Thymus (tissue), 14 donors: ENCODE measurements at places on chromosomes 5 and 9.

DNA sequence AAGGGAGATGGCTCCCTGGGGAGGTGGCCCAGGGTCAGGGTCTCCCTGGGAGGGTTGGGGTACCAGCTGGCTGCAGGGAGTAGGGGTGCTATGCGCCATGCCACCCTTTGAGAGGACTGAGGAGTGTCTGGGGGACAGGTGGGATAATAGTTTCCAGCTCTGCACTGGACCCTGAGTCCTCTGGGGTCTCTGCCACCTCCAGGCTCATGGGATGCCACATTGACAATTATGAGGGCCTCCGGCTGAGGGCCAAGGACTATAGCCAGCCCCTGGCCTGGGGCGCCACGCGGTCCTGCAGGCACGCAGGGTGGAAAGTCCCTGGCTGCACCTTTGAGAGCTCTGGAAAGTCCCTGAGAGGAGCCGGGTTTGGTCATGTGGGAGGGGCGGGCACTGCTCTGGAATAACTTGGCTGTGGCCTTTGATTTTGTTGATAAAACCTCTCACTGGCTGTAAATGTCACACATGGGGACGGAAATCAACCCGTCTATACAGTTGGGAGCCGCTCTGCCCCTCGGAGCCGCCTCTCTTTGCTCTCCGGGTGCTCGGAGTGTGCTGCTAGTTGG is 16.0 kb downstream of the TRAF2 start:
- no peak for DNase-seq

GRCh38 chr9:27468462-27469110 is 55.5 kb upstream of the IFNK start:
- DNase-seq: no peak

- no peak for DNase-seq
Observed at GRCh38 chr9:127683723-127684122, 23.1 kb upstream of the CFAP157 start.

GRCh38 chr9:115495052-115495635 is 377.2 kb upstream of the TNC start:
- no peak for DNase-seq

GRCh38 chr5:148469501-148469935 is 85.8 kb downstream of the FBXO38 start:
- no peak for DNase-seq

- no peak for DNase-seq
Observed at GRCh38 chr9:4170231-4170630, 129.6 kb downstream of the GLIS3 start.

DNA sequence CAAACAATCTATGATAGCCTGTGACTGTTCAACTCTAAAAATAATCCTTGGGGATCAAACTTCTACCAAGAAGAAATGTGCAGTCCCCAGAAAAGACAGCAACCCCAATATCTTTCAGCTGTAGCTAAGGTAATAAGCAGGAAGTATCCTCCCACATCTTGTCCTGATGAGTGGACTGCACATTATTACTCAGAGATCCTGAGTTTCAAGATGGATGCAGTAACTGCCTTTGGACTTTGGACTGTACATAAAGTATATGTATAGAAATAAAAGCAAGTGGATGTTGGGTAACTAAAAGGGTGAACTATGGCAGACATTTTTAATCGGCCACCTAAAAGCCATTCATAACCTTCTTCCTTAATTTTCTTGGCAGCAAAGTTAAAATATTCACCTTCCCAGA is 45.1 kb downstream of the SMIM23 start:
- DNase-seq: no peak
